Activated T-helper 1 cell treated with anti-CD3 and anti-CD28 coated beads, Interleukin-12 subunit alpha, Interleukin-12 subunit beta, Interleukin-2, Interleukin-4 antibody, amounts not matched to agents 30 ng/mL and 10 ng/mL and 1 ng/mL, durations not matched to agents 14 hours and 24 hours and 36 hours (primary cell): ENCODE measurements at places on chromosomes 11 and 22.
A peak's percentile ranks its signal among the peaks of the same experiment; 100 is the strongest.

GRCh38 chr11:27362749-27363575, at the start of gene CCDC34:
TSS of gene CCDC34 (minus strand) at chr11:27363215. CDS start at chr11:27363194, 21 bp downstream.
- peak; percentile 86 for DNase-seq

- DNase-seq = no peak
Observed at GRCh38 chr11:131354251-131354701, 16.1 kb upstream of the NTM start.

GRCh38 chr11:68302670-68303069, 9.7 kb upstream of the LRP5 start:
- no peak for DNase-seq

- no peak for DNase-seq
Observed at GRCh38 chr11:124190298-124191139, 7.4 kb downstream of the OR10D3 start.

GRCh38 chr11:44464741-44465140, 100.7 kb upstream of the CD82 start:
- no peak for DNase-seq

DNA sequence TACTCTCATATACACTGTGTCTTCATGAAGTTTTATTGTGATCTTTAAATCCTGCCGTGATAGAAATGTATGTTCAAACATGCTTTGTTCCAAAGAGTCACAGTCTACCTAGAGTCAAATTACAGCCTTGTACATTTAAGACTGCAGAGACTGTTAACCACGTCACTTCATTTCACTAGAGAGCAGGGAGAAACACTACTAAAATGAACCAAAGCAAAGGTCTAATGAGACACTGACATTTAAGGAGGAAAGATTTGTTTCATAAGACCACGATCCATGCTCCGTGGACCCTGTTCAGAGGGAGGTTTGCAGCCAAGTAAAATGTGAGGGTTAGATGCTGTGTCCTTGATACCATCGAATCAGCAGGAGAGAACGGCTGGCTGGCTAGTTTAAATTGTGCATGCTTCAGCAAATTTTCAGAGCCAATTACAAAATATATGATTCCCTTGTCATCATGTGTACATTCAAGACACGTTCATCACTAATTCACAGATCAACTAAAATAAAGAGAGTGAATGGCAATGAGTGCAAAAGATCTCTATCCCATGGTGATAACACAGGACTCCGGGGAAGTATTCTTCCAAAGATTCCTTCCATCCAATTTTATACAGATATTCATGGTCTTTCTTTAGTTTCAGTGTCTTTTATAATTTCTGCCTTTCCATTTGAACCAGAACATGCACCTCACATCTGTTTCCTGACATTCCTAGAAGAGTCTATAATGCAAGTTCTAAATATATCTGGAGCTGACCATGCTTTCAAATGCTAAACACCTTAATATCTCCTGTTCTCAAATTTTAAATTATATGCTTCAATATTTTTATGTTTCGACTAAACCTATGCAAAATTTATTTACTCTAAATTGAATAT, 960.9 kb upstream of the FAT3 start:
- DNase-seq = no peak

- DNase-seq = no peak
Observed at GRCh38 chr22:46035380-46035741, 58.4 kb upstream of the WNT7B start.

DNA sequence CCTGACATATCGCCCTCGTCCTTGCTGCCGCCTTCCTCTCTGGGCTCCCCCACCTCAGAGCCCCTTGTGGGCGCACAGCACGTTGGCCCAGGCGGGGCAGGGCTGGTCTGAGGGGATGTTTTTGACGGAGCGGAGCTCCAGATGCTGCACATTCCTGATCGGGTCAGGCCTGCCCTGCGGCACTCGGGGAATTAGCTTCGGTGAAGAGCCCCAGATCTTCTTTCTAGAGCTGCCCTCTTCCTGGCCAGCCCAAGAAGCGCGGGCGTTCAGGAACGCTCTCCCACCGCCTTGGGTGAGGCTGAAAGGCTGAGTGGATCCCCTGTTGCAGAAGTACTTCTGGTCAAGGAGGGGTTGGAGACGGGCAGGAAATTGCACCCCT, 12.1 kb downstream of the YPEL4 start:
- no peak for DNase-seq

- no peak for DNase-seq
Observed at GRCh38 chr22:41446057-41446501, 522 bp downstream of the TOB2 start.

- DNase-seq = no peak
Observed at GRCh38 chr11:127995921-127996320, 591.4 kb downstream of the ETS1 start.

GRCh38 chr22:28736301-28737155, 5.1 kb downstream of the CHEK2 start:
- no peak for DNase-seq

DNA sequence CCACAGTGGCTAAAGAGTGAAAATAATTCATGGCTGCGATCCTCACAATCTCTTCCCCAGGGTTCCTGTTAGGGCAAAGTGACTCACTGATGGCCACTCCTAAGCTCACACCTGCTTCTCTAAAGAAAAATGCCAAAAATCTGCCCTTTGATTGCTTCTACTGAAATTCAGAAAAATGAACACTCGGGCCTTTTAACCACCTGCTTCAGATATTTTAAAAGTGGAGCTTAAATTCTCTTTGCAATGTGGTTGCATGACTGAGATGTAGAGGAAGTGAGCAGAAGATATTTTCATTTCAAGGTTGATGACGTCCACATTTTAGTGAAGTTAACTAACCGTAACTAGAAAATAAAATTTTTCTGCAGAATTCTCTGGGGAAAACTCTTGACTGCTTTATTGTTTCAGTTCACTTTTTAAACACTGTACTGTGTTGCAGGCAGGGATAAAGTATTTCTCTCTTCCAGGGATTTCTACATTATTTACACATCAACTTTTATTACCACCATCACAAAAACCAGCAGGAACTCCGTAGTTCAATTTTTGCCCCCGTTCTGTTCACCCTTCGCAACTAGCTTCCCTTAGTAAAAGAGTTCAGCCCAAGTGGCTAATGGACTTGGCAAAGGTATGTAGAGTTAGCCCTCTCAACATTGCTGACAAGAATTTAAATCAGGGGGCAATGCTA, 8.5 kb downstream of the RAB30 start:
- DNase-seq = no peak

DNA sequence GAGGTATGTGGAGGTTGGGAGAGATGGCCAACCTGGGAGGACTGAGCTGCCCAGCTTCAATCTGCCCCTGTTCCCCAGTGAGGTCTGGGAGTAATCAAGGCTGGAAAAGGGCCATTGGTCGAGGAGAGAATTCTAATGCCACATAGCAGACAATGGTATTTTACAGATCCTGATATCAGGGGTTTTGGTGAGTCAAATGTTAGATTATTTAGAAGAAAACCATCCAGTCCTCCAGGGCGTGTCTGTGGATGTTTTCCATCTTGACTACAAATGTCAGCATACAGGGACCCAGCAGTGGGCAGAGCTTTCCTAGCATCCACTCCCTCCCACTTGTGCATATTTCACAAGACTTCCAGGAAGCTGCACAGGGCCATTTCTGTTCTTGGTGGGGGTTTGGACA, 107.9 kb downstream of the SCN3B start:
- DNase-seq = no peak

GRCh38 chr11:78019808-78020207, 3.3 kb downstream of the KCTD14 start:
- DNase-seq = no peak

GRCh38 chr11:111093061-111093460, 152.5 kb upstream of the POU2AF2 start:
- no peak for DNase-seq

DNA sequence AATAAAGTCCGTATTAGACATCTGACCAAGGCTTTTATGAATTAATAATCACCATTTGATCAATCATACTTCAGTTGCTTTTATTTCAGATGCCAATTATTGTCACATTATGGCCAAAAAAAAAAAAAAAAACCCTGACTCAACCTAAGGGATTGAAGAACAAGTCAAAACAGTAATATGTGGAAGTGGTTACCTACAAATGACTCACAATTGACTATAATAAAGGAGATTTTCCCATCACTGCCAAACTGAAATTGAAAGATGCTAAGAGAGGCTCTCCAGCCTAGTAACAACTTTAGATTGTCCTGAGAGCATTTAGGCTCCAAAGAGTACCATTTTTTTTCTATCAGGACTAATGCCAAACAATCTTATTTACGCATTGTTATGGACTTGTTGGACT, 35.2 kb downstream of the SOX6 start:
- DNase-seq = no peak

DNA sequence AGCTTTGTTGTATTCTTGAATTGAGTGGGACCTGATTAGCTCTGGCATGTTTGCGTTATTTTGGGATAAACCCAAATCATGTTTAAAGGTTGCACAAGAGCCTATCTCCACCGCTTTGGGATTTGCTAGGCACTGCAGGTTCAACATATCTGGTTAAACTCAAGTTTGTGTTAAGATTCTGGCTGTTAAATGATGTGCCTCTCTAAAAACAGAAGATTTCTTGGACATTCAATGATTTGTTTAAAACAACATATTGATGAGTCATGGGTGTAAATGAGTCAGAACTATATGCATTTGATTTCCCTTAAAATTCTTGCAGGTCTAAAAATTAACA, 67.4 kb downstream of the AMOTL1 start:
- DNase-seq = no peak
